ENCODE measurements at places on chromosomes 4 and X.

DNA sequence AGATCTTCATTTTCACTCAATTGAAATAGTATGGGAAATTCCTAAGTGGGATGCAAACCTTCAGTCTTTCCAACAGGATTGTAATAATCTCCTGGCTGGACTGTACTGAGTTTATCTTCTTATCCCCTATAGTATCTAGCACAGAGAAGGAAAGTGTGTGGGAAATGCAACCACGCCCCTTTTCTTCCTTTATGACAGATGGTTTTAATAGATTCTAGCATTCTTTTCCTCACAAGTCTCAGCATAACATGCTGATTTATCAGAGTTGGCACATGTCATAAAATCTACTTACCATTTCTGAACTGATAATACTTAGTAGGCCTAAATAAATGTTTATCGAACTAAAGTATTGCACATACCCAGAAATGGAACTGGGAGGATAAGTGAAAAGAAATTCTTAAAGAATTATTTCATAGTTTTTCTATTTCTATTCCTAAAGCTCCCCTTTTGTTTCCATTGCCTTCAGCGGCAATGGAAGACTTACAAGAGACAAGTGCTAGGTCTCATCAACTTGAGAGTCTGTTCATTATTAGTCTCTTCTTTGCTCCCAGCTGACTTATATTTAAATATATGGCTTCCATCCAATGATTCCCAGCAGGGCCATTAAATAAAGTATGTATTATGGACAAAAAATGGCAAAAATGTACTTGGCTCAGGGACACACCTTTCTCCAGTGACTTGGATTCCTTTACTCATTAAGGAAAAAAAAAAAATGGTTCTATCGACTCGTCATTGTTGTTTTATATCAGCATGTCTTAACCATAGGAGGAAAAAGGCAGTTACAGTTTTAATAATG lies 484.5 kb downstream of the IL1RAPL1 start:
- no peak for DNase-seq

DNA sequence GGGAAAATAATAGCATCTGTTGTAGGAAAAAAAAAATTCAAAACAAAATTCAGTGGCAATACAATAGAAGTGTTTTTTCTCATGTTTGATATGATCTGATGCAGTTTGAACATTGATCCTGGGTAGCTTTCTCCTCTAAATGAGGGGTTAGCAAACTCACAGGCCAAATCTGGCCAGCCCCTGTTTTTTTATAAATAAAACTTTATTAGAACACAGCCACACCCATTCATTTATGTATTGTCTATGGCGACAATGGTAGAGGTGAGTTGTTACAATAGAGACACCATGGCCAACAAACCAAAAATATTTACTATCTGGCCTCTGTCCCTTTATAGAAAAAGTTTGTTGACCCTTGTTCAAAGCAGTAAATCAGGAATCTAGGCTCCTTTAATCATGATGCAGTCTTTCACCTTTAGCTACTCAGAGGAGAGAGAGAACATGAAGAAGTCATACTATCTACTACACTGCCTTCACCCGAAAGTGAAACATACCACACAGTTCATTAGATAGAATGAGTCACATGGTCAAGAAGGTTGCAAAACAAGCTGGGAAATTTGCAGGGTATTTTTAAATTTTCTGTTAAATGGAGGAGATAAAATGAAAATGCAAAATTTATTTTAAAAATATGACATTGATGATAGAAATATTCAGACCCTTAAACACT lies 186.6 kb upstream of the MAOA start:
- DNase-seq, result no peak

DNA sequence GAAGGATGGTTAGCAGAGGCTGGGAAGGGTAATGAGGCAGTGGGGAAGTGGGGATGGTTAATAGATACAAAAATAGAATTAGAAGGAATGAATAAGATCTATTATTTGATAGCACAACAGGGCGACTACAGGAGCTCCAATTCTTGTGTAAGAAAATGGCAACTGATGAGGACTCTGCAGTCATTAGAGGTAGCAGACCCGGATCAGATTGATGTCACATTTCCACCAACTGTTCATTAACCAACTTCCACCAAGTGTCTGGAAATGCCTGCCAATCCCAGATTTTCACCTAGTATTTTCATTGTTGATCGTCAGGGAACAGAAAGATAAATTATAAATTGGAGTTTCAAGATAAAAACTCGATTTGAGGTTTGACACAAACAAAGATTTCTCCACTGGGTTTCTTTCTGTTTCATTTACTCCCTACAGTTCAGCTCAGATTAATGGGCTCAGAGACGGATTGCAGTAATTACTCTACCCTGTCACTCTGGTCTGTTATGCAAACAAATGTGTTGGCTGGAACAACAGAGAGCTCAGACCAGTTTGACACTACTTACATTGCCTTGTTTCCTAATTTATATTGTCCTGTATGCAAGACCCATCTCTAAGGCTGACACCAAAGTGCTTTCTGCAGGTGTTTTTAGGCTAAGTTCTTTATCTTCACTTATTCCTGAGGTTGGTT lies 909.2 kb upstream of the PRKX start:
- no peak for DNase-seq

DNA sequence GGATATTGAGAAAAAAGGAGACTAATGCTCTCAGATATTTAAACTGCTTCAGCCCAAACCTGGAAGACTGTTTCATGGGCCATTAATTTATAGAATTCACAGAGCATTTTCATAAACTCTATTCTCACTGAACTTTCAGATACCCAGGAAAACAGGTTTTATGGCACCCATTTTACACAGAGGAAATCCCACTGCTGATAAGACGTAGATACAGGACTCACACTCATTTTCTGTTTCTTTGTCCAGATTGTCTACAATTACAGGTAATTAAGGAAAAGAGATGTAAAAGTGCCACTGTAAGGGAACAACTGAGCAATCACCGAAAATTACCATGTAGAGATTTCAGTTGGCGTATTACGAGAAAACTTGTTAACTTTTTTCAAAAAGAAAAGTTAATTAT lies 83.3 kb downstream of the FAM184B start:
- DNase-seq, result no peak

GRCh38 chr4:138190452-138190858 lies 51.7 kb downstream of the SLC7A11 start:
- DNase-seq, result peak; percentile 32

DNA sequence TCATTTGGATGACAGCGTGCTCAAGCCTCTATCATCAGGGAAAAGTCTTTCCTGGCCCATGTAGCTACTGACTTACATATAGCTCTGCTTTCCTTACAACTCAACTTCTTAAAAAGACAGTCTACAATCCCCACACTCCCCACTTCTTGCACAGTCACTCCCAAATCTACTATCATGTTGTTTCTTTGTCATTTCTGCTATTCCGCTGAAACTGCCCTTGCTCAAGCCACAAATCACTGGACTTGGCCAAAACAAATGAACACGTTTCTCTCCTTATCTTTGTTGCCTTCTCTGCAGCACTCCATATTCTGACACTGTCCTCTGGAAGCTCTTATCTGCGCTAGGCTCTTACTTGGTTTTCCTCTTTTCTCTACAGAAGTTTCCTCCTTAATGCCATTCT lies 28.2 kb downstream of the GPRIN3 start:
- DNase-seq, result no peak

- DNase-seq, result no peak
Observed at GRCh38 chrX:50000937-50001542, 78.6 kb downstream of the CLCN5 start.

DNA sequence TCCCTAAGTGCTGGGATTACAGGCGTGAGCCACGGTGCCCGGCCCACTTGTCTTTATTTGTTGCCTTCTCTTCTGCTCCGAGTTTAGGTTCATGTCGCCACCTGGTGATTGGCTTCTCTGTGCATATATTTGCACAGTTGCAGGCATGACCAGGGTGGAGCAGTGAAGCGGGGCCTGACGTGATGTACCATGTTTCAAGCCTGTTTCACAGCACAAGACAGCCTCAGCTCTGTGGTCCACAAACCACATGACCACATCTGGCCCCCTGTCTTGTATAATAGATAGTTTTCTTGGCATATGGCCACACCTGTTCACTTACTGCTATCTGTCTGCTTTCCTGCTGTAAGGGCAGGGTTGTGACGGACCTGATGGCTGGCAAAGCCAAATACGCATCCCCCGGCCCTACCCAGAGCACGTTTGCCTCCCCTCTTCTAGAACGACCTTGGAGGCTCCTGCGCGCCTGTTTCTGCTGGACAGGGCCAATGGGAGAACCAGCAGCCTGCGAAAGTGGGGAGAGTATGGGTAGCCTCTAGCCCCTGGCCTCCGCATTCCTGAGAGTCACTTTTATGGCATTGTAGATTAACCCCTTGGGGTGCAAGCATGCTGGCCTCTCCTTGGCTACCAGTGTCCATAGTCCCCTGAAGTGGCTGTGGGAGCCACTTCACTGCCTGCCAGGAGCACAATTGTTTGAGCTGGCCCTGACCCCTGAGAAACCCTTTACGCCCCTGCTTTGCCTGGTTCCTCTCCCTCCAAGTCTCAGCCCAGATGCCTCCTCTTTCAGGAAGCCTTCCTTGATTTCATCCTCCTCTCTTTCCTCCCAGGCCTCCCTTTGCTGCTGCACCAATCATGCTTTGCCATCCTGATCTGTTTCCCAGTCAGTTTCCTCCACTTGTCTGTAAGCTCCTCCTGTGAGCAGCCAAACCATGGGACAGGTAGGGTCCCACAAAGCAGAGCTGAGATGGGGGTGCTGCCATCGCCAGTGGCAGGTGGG lies 6.0 kb upstream of the SH3TC1 start:
- DNase-seq, result no peak

DNA sequence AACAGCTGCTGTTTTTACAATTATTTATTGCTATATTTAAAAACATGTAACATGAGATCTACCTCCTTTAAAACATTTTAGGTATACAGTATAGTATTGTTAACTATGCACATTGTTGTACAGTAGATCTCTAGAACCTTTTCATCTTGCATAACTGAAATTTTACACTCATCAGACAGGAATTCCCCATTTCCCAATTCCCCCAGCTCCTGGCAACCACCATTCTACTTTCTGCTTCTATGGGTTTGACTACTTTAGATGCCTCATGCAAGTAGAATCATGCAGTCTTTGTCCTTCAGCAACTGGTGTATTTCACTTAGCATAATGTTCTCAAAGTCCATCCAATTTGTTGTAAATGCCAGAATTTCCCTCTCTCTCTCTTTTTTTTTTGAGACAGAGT lies 9.7 kb upstream of the LSM6 start:
- no peak for DNase-seq

DNA sequence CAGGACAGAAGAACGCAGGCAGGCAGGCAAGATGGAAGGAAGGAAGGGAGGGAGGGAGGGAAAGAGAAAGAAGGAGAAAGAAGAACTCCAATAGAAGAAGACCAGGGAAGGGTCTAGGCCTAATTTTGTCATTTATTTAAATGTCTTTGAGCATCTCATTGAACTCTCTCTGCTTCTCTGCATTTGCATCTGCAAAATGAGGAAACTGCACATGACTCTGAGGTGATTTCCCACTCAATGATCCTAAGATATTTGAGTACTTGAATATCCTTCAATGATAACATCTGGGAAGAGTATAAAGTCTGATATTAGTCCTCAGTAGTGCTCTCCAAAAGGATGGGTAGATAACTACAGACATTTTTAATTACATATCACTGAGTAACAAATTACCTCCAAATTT lies 33.1 kb upstream of the RBPJ start:
- DNase-seq, result no peak

DNA sequence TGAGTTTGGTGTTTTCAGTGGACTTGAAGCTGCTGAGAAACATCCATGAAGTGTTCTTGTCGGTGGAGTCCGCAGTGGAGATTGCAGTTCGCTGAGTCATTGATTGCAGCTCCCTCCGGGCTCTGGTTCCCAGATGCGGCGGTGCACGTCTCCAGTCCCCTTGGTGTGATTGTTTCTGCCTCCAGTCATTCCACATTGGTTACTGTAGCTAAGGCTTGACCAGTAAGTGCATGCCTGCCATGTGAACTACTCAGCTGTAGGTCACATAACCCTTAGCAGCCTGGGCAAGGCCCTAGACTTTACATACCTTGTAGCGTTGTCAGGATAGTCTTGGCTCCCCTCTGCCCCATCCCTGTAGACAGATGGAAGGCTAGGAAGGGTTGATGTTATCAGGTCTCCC lies 53.8 kb upstream of the CLCN4 start:
- DNase-seq, result no peak

DNA sequence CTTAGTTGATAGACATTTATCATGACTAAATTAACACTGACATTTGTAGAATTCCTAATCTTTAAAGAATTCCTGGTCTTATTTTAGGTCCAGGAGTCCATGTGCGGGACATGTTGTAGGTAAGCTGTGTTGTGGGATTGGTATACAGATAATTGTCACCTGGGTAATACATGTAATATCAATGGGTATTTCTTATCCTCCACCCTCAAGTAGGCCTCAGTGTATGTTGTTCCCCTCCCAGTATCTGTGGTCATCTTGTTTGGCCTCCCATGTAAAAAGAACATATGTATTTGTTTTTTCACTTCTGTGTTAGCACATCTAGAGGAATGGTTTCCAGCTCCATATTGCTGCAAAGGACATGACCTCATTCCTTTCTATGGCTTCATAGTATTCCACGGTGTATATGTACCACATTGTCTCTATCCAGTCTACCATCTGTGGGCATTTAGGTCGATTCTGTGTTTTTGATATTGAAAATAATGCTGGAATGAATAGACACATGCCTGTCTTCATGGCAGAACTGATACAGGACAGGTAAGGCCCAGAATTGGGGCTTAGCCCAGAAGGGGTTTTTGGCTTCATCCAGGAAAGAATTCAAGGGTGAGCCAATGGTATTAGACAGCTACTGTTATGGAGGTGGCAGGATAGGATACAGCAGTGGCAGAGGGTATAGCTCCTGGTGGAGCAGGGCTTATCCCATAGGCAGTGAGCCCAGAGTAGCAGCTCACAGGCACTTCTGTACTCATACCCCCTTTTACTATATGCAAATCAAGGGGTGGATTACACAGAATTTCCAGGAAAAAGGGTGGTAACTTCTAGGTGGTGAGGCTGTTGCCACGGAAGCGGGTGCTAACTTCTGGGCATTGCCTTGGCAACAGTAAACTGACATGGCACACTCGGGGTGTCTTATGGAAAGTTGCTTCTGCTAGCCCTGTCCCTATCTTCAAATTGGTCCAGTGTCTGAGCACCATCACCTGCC lies 66.1 kb upstream of the WDR1 start:
- no peak for DNase-seq

- no peak for DNase-seq
Observed at GRCh38 chrX:1202251-1202650, 10.2 kb downstream of the CRLF2 start.

DNA sequence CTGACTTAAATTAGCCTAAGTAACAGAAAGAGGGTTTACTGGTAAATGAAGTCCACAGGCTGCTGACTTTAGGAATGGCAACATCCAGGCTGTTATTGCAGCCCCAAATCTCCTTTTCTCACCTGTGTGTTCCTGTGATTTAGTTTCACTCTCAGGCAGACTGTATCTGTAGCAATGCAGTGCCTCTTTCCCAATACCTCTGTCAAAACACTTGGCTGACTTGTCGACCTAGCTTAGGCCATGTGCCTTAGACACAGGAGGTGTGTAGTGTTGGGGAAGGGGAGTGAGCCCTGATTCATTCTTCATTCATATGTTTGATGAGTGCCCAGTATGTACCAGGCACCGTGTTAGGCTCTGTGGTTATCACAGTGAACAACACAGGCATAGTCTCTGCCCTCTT lies 46.9 kb downstream of the JADE3 start:
- no peak for DNase-seq

GRCh38 chr4:141571362-141571761 lies 65.0 kb upstream of the IL15 start:
- no peak for DNase-seq
